ENCODE measurements at places on chromosomes 13 and 19.
A peak's percentile ranks its signal among the peaks of the same experiment; 100 is the strongest.

DNA sequence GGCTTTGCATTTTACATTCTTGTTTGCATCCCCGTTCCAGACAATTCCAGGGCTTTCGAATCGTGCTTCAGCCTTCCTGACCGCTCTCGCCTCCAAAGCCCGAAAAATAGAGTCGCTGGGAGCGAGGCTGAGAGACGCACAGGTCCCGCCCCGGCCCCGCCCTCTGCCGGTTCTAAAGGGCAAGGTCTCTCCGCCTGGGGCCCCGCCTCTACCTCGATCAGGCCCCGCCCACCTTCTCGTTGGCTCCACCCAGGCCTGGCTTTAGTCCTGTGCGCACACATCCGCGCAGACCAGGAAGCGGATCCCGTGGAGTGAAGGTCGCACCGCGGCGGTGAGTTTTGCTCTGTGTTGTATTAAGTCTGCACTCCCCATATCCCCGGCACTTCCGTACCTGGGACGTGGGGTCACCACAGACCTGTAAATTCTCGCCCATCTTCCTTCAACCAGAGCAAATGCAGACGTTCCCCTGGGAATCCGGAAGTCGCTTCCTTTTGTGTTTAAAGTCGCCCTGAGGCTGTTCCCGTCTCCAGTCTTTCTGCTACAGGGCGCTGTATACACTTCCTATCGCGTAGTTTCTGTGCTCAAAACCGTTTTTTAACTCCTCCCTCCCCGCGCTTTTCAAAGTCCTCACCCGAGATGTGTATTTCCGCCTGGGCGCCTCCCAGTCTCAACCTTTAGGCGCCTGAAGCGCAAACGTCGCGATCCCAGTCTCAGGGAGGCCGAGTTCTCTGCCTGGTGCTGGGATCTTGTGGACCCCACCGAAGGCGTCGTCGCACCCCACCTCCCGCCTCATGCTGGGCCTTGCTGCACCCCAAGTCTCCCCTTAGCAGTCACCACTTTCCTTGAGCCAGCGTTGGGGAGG lies at the start of gene ZNF701:
Gene ZNF701, plus strand, starts transcription at position 288 of the 862 bp plus-strand sequence. CDS start 3,861 bp downstream, outside the sequence.
- DNase-seq = peak; percentile 87

DNA sequence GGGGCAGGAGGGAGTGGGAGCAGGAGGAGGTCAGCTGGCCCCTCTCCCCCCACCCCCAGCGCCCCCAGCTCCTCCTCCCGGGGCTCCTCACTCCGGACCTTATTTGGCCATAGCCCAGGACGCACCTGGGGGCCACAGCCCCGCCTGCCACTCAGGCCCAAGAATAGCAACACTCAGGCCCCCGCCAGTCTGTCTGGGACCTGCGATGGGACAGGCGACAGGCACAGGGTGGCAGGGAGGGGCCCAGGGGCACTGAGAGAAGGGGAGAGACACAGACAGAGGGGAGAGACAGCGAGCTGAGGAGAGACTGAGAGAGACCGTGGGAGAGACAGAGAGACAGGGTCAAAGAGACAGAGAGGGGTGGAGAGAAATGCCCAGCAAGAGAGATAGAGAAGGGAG lies 10.2 kb downstream of the JOSD2 start:
- no peak for DNase-seq

DNA sequence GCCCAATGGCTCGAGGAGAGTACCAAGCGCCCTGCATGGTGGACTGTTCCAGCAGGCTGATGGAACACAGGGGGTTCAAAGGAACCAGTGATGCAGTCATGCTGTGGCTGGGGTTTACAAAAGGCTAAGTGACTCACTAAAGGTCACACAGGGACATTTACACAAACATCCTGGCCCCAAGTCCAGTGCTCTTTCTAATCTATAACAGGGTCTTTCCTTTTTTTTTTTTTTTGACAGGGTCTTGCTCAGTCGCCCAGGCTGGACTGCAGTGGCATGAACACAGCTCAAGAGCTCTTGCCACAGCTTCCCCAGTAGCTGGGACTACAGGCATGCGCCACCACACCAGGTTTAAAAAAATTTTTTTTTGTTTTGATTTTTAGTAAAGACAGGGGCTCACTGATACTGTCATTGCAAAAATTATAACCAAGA lies 2.8 kb upstream of the SLC25A15 start:
- no peak for DNase-seq

- DNase-seq = no peak
Measured at GRCh38 chr13:107421951-107422350, 793.4 kb downstream of the LIG4 start.

DNA sequence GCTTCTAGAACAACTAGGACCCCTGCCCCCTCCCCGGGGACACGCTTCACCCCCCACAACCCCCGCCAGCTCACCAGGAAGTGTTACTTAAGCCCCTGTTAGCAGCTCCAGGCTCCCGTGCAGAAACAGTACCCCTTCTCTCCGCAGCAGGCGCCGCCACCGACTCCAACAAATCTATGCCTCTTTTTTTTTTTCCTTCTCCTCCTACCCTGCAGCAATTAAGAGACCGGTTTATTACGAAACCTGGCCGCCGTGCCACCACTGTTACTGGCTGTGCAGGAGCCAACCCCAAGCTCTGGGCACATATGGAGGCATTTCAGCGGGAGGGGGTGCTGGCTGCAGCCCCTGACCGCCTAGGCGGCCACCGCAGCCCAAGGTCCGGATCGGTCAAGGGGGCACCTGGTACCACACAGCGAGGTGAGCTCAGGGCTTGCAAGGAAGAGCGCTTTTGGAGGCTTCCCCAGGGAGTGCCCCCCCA lies 2.4 kb downstream of the GADD45B start:
- DNase-seq = peak; percentile 46

GRCh38 chr13:110157718-110158117 lies 149.2 kb downstream of the COL4A1 start:
- DNase-seq = no peak

GRCh38 chr19:3793799-3794198 lies 7.6 kb upstream of the MATK start:
- DNase-seq = no peak

GRCh38 chr13:114000151-114001040 lies 26.5 kb upstream of the C13orf46 start:
- DNase-seq = no peak
